Gastroesophageal sphincter (tissue), 4 donors: ENCODE measurements at places on chromosomes 4 and X. TPM values are rescaled to one million over a fixed set of nuclear protein-coding genes. Genes with fewer than 3 reads are reported as not detected.

Gene UBL4A
- 39.2 TPM for total RNA-seq

Gene ERCC6L
- total RNA-seq = not detected

Gene CDKN2AIP
- total RNA-seq = 25.5 TPM

Gene STARD8
- 10.7 TPM for total RNA-seq

Gene AKAP4
- total RNA-seq = not detected

Gene CXorf49
- not detected for total RNA-seq

Gene ATOH1
- not detected for total RNA-seq

Gene DCAF8L2
- total RNA-seq = not detected

Gene GYPB
- not detected for total RNA-seq

Gene SSX7
- total RNA-seq = not detected

Gene F11
- total RNA-seq = not detected

GRCh38 chrX:153608806-153609205 is 9.9 kb upstream of the CCNQ start:
- no peak for ATAC-seq

DNA sequence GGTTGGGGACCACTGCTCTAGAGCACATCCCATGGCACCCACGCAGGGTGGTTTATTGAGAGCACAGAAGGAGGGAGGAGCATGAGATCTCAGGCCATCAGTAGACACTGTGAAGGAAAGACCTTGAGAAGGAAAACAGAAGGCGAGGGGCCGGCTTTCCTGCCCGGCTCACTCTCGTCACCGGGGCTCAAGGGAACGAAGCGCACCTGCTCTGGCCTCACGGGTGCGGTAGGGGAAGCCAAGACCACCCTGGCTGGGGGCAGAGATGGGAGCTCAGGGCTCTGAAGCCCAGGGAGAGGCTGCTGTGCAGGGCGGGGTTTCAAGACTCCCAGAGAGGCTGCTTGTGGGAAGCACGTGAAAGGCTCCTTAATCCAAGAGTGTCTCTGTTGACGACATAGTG is 105.9 kb downstream of the TNIP2 start:
- ATAC-seq = no peak

DNA sequence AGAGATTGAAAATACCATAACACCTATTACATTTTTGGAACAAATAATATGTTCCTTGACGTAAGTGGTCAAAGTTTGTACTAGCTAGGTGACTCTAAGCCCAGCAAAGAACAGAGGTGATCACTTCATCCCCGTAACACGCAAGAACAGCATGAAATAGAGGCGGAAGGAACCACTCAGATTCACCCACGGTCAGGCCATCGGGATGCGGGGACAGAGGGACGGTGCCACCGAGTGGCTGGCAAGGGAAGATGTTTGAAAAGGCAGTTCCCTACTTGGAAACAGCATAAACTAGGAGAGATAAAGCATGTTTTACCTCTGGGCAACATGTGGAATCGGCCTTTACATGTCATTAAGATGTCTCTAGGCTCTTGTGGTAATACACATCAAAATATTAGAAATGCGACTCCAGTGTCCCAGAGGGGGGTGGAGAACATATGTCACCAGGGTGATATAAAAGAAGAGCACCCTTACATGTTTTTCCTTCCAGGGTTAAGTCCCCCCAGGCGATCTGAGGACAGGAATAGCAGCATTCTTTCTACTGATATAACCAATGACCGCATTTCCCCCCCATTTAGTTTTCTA is 84.0 kb downstream of the PHKA2 start:
- no peak for ATAC-seq

- no peak for ATAC-seq
These were observed 14.9 kb downstream of the RPGR start for GRCh38 chrX:38312436-38312835.

- no peak for ATAC-seq
These were observed 46.3 kb downstream of the SH3KBP1 start for GRCh38 chrX:19840899-19841648.

GRCh38 chr4:26566133-26566532 is 17.8 kb upstream of the TBC1D19 start:
- no peak for ATAC-seq

GRCh38 chrX:9606971-9607370 is 142.1 kb downstream of the TBL1X start:
- ATAC-seq = no peak

DNA sequence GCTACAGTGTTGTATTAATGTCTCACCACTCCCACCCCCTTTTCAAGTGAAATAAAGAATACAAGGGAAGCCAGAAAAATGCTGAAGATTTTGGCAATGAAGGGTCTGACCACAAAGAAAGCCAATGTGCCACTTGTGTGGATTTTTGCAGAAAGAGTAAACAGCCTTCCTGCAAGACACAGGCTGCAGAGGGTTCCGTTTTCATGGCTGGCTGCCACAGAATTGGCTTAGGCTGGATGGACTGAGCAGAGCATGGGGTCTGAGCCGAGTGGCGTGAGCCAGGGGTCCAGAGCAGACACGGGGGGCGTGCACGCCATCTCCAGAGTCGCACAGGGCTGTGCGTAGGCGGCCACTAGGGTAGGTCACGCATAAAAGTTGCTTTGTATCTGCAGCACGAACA is 69.2 kb downstream of the MTNR1A start:
- ATAC-seq = no peak

DNA sequence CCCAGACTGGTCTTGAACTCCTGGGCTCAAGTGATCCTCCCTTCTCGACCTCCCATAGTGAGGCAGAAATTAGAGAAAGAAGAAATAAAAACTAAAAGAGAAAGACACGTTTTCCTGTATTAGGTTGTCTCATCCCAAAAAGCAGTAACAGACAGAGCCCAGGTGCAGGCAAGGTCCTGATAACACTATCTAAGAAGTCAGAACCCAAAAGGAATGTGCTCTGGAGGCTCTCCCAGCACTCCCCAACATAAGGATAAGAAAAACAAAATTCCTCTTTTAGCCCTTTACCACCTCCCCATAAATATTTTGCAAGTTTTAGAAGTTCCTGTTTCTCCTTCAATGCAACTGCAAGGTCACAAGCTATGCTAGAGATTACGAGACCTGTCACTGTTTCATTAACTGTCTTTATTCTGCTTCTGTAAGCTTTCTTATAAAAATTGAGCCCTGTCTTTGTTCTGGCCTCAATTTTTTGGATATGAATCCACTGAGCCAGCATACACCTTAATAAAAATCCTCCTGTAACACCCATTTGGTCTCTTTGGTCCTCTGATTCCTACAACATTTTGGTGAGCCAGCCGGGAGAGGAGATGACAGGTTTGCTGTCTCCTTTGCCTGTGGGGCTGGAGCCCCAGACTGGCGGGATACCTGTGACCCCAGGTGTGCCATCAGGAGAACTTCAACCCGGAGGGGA is 25.9 kb downstream of the LIAS start:
- no peak for ATAC-seq

DNA sequence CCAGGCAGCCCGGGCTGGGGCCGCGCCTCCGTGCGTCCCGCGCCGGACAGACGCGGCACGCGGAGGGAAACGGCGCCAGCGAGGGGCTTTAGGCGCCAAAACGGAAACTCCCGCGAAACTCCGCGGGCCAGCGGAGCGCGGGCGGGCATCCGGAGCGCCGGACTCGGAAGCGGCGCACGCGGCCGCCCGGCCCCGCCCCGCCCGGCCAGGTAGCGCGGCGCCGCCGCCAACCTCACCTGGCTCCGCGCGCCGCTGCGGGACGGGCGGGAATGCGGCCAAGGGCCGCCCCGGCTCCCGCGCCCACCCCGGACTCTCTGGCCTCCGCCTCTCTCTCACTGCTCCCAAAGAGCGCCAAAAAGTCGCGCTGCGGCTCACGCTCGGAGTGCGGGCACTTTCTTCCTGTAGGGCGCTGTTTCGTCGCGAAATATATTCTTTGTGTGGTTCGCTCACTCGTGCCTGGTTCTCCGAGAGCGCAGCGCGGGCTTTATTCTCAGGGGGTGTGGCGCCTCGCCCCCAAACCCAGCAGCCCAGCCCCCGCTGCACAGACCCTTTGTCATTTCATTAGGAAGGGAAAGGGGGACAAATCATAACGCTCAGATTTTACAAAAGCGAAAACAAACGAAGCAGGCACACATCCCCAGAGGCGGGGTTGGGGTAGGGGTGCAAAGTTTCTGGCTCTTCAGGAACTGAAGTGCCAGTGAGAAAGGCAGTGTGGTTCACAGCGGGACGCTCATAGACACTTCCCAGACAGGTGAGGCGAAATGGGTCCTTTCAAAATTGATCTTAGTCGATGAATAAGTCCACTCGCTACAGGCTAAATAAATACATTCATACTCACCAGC is 961 bp upstream of the MBNL3 start:
- peak; percentile 38 for ATAC-seq

- ATAC-seq = no peak
These were observed 20.7 kb downstream of the RAB40AL start for GRCh38 chrX:102957751-102958150.

DNA sequence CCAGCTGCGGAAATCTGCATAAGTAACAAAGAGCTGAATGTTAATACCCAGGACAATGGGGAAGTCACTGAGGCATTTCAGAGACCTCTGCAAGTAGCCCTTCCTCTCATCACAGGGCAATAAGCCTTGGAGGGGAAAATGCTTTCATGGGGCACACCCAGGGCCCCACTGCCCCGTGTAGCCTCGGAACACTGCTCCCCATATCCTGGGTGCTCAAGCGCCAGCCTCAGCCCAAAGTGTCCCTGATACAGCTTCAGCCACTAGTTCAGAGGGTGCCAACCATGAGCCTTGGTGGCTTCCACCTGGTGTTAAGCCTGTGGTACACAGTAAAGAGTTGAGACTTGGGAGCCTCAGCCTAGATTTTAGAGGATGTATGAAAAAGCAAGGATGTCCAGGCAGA is 402.8 kb upstream of the CXorf51A start:
- no peak for ATAC-seq

DNA sequence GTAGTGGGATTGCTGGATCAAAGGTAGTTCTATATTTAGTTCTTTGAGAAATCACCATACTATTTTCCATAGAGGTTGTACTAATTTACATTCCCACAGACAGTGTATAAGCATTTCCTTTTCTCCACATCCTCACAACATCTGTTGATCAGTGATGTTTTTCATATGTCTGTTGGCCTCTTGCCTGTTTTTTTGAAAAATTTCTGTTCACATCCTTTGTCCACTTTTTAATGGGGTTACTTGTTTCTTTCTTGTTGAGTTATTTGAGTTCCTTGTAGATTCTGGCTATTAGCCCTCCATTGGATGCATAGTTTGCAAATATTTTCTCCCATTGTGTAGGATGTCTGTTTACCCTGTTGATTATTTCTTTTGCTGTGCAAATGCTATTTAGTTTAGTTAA is 72.6 kb downstream of the STOX2 start:
- ATAC-seq = no peak

- ATAC-seq = no peak
These were observed 356.1 kb downstream of the HNRNPD start for GRCh38 chr4:82017680-82018079.

GRCh38 chrX:28969126-28969525 is 381.9 kb downstream of the IL1RAPL1 start:
- ATAC-seq = no peak

DNA sequence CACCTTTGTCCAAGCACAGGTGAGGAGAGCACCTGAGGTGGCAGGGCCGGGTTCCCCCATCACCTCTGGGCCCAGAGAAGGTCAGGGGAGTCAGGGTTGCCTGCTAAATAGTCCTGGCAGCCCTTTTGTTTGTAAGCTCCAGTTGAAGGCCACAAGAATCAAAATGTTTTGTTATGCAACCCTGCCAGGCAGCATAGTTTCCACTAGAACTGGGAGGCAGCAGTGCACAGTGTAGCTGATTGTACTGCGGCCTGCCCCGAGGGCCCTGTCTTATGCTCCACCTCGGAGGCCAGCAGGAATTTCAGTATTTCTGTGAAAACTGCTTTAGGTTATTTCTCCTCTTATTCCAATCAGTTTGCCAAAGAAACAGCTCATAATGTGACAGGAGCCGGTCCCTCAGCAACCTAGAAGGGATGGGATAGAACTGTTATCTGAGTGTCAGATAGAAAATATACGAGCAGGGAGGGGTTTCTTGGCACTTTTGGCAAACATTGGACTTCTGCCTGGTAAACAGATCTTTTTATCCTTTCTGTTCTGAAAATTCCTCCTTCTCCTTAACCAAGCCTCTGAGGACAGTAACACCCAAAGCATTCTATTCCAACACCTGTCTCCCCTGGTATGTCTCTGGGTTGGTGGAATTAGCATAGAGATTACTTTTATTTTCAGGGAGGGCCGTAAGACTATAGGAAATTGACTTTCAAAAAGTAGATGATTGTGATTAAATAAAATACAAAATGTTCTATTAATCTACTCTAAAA is 93.6 kb downstream of the LNX1 start:
- peak; percentile 85 for ATAC-seq

- no peak for ATAC-seq
These were observed 25.6 kb upstream of the MSANTD1 start for GRCh38 chr4:3223346-3223745.

GRCh38 chrX:8919801-8920200 is 114.1 kb downstream of the FAM9B start:
- no peak for ATAC-seq

GRCh38 chr4:158098802-158099201 is 74.0 kb downstream of the GASK1B start:
- ATAC-seq = no peak
